ENCODE measurements at places on chromosomes 1 and 21.

GRCh38 chr1:107225706-107226105, 84.9 kb downstream of the NTNG1 start:
- no peak for DNase-seq

- DNase-seq, result no peak
These were observed 3.9 kb downstream of the MAGI3 start for GRCh38 chr1:113394043-113394862.

GRCh38 chr1:168939110-168939946, 167.2 kb upstream of the ATP1B1 start:
- no peak for DNase-seq

- no peak for DNase-seq
These were observed 85.5 kb downstream of the PGBD5 start for GRCh38 chr1:230340526-230341161.

GRCh38 chr21:43939443-43940328, 72.4 kb upstream of the TRAPPC10 start:
- no peak for DNase-seq

- no peak for DNase-seq
These were observed 288.4 kb upstream of the RGS18 start for GRCh38 chr1:191869790-191870312.

DNA sequence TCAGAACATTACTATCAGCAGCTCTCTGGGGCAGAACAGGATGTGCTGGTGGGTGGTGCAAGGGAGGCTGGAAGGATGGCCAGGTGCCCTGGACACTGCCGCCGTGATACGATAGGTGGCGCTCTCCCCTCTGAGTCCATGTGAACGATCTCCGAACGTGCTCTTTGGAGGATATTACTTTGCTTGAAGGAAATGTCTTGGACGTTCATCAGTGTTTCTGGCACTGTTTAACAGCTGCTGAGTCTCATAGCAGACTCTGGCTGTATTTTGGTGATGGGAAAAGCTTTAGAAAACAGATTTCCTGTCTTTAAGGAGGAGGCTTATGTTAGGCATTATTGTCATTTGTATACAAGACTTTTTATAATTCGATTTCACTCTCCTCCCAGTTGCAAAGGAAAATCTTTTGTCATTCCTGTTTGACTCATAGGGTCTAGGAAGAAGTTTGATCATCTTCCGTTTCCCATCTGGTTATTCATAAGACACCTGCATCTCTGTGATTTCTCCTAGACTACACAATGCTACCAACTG, 386.2 kb upstream of the ADGRL2 start:
- DNase-seq, result no peak

DNA sequence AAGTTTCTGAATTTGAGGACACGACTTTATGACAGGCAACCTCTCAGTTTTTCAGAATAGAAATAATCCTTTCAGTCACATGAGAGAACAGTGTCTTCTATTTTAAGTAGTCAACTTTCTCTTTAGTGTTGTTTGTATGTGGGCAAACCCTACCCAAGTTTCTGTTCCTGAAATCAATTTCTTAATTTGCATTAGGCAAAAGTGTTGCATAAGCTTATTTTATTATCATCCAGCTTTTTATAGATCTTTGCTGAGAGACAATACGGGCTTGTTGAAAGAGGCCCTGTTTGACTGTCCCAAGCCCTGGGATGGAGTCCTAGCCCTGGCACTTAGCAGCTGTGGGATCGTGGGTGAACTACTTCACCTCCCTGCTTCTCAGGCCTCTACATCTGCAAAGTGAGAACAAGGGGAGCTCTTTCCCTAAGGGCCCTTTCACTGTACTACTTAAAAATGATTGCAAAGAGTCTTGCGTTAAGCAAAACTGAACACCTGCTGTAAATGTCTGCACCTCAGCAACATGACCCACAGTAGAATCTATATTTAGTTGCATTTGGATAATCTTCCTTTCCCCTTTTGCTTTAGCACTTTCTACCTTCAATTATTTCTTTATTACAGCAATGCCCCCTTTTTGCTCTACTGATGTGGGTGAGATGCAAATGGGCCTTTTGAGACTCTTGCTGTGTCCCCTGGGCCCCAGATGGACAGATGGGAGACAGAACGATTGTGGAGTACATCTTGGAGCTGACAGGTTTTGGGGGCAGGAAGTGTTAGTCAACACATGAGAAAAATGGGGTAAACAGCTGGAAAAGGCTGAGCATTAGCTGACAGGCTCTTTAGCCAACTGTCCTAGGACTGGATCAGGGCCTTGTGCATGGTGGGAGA, 41.0 kb upstream of the SCAF4 start:
- DNase-seq, result no peak

- no peak for DNase-seq
These were observed 39.9 kb upstream of the CD1D start for GRCh38 chr1:158140764-158141192.

GRCh38 chr1:216314379-216315095, 108.7 kb downstream of the USH2A start:
- no peak for DNase-seq

DNA sequence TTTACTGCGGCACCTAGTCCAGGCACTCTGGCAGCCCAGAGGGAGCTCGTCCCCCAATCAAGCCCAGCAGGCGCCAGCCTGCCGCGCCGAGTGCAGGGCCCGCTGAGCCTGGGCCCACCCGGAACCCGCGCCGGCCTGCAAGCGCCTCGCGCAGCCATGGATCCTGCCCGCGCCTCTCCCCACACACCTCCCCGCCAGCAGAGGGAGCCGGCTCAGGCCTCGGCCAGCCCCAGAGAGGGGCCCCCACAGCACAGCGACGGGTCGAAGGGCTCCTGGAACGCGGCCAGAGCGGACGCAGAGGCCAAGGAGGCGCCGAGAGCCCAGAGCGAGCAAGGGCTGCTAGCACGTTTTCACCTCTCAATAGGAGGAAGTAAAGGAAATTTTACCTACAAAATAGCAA, 767.0 kb downstream of the MRPL39 start:
- DNase-seq, result no peak

GRCh38 chr21:30206551-30207251, 9.2 kb downstream of the CLDN8 start:
- no peak for DNase-seq

GRCh38 chr1:158039380-158039779, 45.9 kb downstream of the KIRREL1 start:
- DNase-seq, result no peak

DNA sequence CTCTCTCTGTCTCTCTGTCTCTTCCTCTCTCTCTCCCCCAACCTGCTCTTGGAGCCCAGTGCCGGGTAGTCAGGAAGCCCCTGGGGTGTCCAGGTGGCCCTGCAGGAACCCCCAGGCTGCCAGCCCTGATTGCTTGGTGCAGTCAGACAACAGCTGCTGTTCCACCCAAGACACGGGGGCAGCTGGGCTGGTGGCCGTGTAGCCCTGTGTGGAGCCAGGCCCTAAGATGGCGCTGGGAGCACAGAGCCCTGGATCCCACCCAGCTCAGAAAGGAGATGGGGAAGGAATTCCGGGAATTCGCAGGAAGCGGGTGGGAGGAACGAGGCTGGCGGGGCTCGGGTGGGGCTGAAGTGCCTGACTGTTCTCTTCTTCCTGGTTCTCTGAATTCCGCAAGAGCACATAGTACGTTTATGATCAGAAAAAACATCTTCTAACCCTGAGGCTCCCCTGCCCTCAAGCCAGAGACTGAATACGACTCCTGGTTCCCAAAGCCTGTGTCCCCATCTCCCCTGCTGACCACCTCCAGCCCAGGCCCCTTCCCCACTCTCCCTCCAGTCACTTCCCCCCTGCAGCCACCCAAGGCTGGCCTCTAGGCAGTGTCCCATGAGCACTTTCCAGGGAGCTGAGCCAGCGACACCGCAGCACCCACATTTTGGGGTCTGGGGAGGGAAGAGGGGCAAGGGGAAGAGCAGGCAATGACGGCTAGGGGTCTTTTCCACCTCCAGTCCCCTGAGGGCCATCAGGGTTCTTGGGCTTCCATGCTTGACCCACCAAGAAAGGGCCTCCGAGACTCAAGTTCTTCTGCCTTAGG, 55.0 kb downstream of the WNT9A start:
- DNase-seq, result no peak
